ENCODE measurements at places on chromosomes 5 and 9. TPM values are rescaled to one million over a fixed set of nuclear protein-coding genes. Genes with fewer than 3 reads are reported as not detected.

- no peak for DNase-seq
- peaks cover 5% of the 10 kb centered on the region for H3K4me1 ChIP-seq
- no peak overlapping the region for H3K27ac ChIP-seq
- H3K27me3 ChIP-seq: no peaks in the 10 kb centered on the region
Measured at GRCh38 chr5:17829456-17829855, 195.2 kb downstream of the TAF11L14 start.

DNA sequence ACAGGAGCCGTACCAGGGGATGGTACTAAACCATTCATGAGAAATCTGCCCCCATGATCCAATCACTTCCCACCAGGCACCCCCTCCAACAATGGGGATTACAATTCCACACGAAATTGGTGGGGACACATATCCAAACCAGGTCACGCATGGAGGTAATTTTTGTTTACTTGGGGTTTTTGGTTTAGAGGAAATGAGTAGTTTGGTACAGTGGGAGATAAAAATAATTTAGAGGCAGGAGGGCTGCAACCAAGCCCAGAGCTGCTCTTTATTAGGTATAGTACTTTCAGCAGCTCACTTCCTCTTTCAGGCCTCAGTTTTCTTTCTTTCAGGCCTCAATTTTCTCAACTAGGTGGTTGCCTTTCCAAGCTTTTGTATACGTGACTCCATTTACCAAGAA lies 23.2 kb downstream of the PRUNE2 start:
- H3K4me1 ChIP-seq: peaks cover 26% of the 10 kb centered on the region
- no peak overlapping the region for H3K27ac ChIP-seq

GRCh38 chr5:132283423-132284043 lies 10.7 kb upstream of the SLC22A4 start:
- peaks cover 13% of the 10 kb centered on the region for H3K27me3 ChIP-seq
- H3K27ac ChIP-seq: no peak overlapping the region
- H3K36me3 ChIP-seq: no peaks in the 10 kb centered on the region
- DNase-seq: peak; percentile 44

GRCh38 chr9:74255489-74255984 lies 241.6 kb upstream of the RORB start:
- no peaks in the 10 kb centered on the region for H3K4me1 ChIP-seq
- DNase-seq: no peak
- H3K4me3 ChIP-seq: no peak overlapping the region
- no peak overlapping the region for H3K27ac ChIP-seq
- no peaks in the 10 kb centered on the region for H3K27me3 ChIP-seq

SLC34A3 gene
- total RNA-seq: 0.13 TPM

Data from WTC11 (cell line).